ENCODE measurements at places on chromosomes 13 and 19.

- DNase-seq: no peak
Observed at GRCh38 chr13:20774746-20775145, 985 bp upstream of the EEF1AKMT1 start.

- DNase-seq: no peak
Observed at GRCh38 chr19:34214040-34214439, 40.3 kb upstream of the GARRE1 start.

GRCh38 chr13:26563713-26564112 lies 6.2 kb downstream of the WASF3 start:
- no peak for DNase-seq

DNA sequence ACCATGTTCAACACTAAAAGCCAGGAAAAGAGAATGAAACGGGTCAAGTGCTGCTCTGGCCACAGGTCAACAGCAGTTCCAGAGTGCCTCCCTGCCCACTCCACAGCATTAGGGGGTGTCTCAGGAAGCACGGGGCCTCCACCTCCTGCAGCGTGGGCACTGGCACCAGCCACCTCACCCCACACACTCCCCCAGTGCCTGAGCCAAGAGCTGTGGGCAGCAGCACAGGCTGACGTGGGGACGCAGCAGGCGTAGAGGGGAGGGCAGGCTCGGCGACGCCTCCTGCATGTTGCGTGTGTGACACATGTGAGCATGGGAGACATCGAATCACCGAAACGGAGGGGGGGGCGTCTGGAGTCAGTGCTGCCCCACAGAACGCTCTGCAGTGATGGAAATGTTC lies 21.4 kb upstream of the TMEM160 start:
- DNase-seq: no peak

DNA sequence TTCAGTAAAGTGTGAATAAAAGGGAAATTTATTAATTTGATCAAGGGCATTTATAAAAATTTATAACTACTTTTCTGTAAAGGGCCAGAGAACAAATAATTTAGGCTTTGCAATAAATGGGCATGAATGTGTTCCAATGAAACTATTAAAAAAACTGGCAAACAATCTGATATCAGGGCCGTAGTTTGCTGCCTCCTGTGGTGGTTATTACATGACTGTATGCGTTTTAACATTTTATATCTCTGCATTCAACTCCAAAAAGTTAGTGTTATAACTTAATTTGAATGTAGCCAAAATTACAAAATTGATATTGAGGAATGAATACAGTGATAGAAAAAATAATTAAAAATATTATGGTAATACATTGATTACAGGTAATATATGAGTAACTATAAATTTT lies 80.5 kb upstream of the POSTN start:
- no peak for DNase-seq

- DNase-seq: peak; percentile 68
Observed at GRCh38 chr13:35672611-35673010, 196.1 kb upstream of the MAB21L1 start.

- DNase-seq: no peak
Observed at GRCh38 chr19:33772102-33772857, 24.4 kb upstream of the KCTD15 start.

DNA sequence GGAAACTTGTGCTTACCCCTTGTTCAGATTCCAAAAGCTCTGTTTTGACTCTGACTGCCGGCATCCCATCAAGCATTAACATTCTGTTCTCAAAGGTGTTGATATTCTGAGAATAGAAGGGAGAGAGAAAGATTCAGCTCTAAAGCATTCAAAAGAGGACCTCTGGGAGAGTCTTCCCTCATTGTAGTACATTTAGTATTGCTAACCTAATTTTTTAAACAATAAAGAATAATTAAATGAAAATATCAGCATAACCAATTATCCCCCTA lies 190.3 kb downstream of the KLF12 start:
- DNase-seq: no peak

DNA sequence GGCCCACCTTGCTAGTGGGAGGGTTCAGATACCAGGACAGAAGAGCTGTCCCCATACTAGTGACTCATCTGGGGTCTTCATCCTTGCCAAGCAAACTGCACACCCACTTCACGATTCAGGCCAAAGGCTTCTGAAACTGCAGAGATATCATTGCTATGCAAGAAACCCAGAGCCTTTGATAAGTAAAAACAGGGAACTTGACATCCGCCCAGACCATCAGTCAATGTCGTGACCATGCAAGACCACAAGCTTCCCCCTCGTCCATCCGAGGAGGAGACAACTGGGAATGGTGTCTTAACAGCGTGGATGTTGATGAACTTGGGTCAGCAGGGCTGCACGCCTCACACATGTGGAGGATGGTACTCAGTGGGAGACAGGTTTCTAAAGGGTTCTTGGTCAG lies 58.0 kb downstream of the ABCC4 start:
- DNase-seq: no peak

DNA sequence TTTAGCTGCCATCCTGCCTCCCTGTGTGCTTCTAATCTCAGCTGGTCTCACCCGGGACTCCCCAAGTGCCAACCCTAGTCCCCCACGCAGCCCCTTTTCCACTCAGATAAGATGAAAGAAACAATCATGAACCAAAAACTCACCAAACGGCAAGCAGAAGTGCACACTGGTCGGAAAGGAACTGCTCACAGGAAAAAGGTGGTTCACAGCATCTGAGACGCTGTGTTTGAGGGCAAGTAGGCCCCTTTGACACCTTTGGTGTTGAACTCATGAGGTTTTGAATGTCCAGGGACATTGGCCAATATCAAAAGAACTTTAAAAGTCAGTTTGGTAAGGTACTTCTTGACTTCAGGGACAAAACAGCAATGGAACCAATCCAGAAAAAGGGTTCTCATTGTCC lies 20.4 kb upstream of the ACOD1 start:
- no peak for DNase-seq

DNA sequence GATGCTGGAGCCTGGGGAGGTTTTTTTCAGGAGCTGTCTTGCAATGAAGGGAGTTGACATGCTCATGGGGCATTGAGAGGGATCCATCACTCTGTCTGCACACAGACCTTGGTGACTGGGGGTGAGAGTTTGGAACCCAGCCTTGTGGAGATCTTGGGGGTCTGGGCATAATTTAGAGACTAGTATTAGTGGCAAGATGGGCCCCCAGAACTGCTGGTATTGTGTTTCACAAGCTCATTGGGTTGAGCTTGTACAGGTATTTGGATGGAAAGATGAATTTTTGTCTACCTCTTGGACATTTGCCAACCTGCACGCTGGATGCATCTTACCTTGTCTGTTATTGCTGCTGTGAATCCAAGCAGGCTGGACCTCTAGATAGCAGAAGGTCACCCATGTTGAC lies at the start of gene OR2Z1:
TSS of gene OR2Z1 (plus strand) at position 301 of the 400 bp plus-strand sequence. CDS start 9,395 bp downstream, outside the sequence.
- DNase-seq: no peak

DNA sequence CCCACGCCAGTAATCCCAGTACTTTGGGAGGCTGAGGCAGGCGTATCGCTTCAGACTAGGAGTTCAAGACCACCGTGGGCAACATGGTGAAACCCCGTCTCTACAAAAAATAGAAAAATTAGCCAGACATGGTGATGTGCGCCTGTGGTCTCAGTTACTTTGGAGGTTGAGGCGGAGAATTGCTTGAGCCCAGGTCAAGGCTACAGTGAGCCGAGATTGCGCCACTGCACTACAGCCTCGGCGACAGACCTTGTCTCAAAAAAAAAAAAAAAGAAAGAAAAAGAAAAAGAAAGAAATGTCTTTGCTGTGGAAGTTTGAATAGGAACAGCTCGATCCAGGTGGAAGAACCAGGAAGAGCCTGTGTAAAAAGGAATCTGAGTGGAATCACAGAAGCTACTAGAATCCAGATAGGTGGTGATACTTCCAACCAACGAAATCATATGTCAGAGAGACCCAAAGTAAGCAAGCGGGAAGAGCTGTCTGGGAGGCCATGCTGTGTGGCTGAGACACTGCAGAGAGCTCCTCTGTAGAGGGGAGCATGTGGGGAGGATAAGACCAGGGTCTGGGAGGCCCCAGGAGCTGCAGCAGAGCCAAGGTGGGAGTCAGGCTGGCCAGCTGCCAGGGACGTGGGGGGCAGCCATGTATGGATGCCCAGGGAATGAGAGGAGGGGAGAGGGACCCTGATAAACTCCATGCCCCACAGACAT lies 21.1 kb downstream of the LATS2 start:
- DNase-seq: no peak

DNA sequence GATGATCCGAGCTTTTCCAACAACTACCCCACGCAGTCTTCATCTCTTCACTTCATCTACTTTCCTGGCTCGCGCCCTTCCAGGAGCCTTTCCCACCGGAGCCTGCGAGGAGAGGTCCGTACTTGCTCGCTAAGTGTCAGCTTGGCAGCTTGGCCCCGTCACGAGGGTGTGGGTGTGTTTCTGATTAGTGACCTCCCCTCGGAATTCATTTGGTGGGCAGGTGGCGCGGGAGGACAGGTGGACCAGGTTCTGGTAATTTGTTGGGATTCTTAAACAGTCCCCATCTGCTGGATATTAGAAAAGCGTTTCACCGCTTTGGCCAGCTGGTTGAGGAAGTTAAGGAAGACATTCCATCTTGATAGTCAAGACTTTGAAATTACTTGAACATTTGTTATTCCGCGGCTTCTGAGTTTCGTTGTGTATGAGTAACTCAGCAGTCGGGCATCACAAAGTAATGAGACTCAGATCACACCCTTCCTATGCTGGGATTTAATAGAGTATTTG lies 515 bp downstream of the UFM1 start:
- DNase-seq: peak; percentile 57

GRCh38 chr13:80605011-80605410 lies 264.1 kb upstream of the SPRY2 start:
- DNase-seq: no peak

DNA sequence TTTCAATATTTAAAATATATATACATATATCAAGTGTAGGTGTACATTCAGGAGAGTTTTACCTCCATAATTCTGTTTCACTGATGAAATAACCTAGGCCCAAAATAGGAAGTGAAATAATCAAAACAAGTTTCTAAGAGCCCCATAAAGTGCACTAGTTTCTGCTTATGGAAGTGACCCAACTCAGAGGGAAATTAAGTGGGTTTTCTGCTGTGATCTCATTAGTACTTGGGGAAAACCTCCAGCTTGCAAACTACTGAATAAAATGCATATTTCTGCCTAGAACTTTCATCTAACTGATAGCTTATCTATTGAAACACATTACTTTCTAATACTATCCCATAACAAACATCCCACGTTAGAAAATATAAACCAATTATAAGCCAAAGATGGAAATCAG lies 45.4 kb upstream of the MIR17HG start:
- DNase-seq: no peak

- DNase-seq: peak; percentile 59
Observed at GRCh38 chr19:3606174-3606689, 443 bp downstream of the TBXA2R start.

GRCh38 chr13:48505597-48506091 lies 27.2 kb downstream of the RCBTB2 start:
- DNase-seq: peak; percentile 46

DNA sequence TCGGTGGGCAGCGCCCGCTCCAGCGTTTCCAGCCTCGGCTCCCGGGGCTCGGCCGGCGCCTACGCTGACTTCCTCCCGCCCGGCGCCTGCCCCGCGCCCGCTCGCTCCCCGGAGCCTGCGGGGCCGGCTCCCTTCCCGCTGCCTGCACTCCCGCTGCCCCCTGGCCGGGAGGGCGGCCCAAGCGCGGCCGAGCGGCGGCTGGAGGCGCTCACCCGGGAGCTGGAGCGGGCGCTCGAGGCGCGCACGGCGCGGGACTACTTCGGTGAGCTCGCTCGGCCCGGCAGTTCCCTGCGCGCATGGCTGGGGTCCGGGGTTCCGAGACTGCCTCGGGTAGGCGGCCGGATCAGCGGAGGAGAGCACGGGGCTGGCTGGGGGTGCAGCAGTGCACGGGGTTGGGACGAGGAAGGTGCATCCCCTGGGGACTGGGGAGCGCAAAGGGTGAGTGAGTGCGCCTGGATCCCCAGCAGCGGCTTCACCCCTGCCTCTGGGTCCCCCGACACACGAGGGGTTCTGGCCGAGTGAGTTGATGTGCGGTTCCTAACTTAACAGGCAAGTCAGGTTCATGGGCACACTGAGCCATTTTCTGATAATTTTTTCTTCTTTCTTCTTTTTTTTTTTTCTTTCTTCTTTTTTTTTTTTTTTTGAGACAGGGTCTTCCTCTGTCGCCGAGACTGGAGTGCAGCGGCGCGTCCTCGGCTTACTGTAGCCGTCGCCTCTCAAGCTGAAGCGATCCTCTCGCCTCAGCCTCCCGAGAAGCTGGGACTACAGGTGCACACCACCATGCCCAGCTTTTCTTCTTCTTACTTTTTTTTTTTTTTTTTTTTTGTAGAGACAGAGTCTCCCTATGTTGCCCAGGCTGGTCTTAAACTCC lies 1.1 kb downstream of the WTIP start:
- DNase-seq: peak; percentile 71

DNA sequence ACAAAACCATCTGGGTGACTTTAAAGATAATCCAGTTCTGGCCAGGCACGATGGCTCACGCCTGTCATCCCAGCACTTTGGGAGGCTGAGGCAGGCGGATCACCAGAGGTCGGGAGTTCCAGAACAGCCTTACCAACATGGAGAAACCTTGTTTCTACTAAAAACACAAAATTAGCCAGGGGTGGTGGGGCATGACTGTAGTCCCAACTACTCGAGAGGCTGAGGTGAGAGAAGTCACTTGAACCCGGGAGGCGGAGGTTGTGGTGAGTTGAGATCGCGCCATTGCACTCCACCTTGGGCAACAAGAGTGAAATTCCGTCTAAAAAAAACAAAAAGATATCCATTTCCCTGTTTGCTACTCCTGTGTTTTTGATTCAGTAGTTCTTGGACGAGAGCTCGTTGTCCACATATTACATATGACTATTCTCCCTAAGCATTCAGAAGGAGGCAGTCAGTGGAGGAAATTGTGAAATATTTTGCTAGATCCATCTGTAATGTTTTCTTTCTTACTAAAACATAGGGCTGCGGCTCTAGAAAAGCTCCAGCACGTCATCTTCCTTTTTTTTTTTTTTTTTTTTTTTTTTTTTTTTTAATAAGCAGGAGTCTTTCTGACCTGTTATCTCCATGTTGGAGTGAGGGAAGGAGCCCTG lies 33.6 kb downstream of the ZNF701 start:
- DNase-seq: peak; percentile 56

- no peak for DNase-seq
Observed at GRCh38 chr19:46383846-46384245, 29.5 kb downstream of the CCDC8 start.

- DNase-seq: no peak
Observed at GRCh38 chr19:925087-925525, 729 bp upstream of the ARID3A start.

DNA sequence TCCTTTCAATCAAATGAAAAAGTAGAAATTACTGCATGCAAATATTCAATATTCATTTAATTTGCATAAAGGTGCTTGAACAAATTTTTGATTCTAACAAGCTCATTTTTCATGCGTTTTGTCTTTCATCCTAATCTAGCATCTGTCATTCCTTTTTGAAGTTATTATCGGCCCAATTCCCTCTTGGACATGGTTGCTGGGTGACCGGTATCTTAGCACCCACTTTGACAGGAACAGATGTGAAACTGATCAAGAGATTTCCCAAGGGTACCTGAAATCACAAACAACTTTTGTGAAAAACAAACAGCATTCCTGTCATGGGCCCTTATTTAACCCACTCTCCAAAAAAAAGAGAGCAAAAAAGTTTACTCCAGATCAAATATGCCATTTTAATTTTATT lies 13.3 kb downstream of the DACH1 start:
- no peak for DNase-seq

GRCh38 chr13:46649816-46650215 lies 96.8 kb downstream of the LRCH1 start:
- DNase-seq: no peak

GRCh38 chr13:59332966-59333365 lies 830.8 kb downstream of the DIAPH3 start:
- no peak for DNase-seq
